ENCODE measurements at places on chromosomes 11 and 22.
A peak's percentile ranks its signal among the peaks of the same experiment; 100 is the strongest.

GRCh38 chr11:110795112-110795624 is 82.9 kb upstream of the ARHGAP20 start:
- DNase-seq = no peak
- no peaks in the 10 kb centered on the region for H3K36me3 ChIP-seq
- no peaks in the 10 kb centered on the region for H3K27me3 ChIP-seq
- H3K4me1 ChIP-seq = no peaks in the 10 kb centered on the region

DNA sequence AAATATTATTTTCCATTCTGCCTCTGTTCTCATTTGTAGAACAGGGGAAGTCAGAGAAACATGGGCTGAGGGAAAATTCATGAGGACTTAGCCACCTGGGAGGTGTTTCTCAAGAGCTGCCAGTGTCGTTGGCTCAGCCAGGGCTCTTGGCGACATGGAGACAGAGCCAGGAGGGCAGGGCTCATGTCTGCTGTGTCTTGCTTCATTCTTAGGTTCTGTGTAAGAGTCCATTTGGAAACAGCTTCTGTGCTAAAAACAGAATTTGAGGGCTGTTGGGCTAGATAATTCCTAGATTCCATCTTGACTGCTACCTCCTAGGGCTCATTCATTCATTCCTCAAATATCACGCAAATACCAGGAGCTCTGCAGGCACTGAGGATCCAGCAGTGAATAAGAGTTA is 15.1 kb upstream of the MRGPRX2 start:
- no peak overlapping the region for H3K27ac ChIP-seq
- H3K4me1 ChIP-seq = peaks cover 41% of the 10 kb centered on the region
- H3K27me3 ChIP-seq = no peaks in the 10 kb centered on the region
- H3K36me3 ChIP-seq = no peaks in the 10 kb centered on the region

DNA sequence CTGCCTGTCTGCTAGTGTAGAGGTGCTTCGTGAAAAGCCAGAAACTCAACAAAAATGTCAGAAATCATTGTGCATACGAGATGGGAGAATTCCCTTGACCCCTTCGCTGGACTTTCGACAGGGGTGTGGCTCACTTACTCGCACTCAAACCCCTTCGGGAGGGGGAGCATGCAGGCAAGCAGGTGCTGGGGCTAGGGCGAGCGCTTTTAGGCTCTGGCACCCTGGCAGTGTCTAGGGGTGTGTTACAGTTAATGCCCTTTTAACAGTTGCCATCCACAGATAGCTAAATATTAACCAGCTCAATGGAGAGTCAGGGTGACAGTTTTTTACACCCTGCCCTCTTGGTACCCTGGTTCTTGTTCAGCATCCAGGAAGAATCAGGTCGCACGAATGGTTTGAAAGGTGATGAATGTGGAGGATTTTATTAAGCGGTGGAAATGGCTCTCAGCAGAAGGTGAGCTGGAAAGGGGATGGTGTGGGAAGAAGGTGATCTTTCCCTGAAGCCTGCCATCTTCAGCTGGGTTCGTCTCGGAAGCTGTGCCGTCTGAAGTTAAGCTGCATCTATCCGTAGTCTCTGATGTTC is 59.6 kb upstream of the SHANK2 start:
- H3K4me3 ChIP-seq = no peak overlapping the region
- H3K4me1 ChIP-seq = peaks cover 3% of the 10 kb centered on the region
- H3K27me3 ChIP-seq = no peaks in the 10 kb centered on the region
- no peak overlapping the region for H3K27ac ChIP-seq
- no peak for DNase-seq
- H3K36me3 ChIP-seq = no peaks in the 10 kb centered on the region

- H3K27me3 ChIP-seq = no peaks in the 10 kb centered on the region
- no peak for DNase-seq
- no peak overlapping the region for H3K4me3 ChIP-seq
Observed at GRCh38 chr11:34587282-34587677, 33.6 kb upstream of the EHF start.

DNA sequence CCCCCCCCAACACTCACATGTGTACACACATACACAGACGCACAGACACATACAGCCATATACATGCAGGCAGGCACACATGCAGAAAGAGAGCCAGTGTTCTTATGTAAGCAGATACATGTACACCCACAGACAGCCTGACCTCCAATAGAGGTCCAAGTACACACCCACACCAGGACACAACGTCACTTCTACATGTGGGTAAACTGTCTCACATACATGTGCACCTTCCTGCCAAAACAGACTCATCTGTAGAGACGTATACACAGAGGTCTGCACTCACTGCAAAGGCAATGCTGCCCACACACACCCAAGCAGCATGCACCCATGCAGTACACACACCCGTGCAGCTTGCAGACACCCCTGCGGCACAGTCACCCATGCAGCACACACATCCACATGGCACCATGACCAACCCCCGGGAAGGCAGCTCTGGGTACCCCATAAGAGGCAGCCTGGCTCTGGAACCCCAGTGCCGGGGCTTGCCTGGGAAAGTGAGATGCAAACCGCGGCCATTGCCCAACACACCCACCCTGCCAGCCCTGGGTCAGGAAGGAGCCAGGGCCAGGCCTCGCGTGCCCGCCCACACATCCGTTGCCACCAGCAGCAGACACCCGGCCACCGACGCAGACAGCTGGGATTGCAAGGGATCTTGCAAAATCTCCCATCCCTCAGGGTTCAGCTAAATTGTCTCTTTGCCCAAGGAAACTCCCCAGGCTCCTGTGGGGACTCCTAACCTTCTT is 10.1 kb downstream of the CASTOR1 start:
- H3K27me3 ChIP-seq = no peaks in the 10 kb centered on the region
- H3K4me3 ChIP-seq = no peak overlapping the region
- H3K4me1 ChIP-seq = no peaks in the 10 kb centered on the region
- DNase-seq = no peak

DNA sequence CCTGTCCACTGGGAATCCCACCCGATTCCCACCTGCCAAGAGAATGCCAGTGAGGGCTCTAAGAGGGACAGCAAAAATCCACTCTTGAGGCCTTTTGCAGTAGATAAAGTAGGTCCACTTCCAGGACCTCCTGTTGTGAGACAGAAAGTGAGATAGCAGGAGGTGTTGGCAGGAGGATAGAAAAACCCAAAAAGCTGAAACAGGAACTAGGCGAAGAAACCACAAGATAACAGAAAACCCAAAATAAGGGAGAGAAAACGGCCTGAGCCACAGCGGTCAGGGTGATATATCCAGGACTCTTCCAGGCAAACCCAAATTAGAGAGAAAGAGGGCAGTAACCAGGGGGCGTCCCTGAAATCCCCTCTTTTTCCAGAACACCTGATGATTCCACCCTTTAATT is 79.7 kb upstream of the LINC01488 start:
- no peaks in the 10 kb centered on the region for H3K36me3 ChIP-seq
- no peak overlapping the region for H3K27ac ChIP-seq

- no peak for DNase-seq
- no peak overlapping the region for H3K27ac ChIP-seq
- H3K27me3 ChIP-seq = no peaks in the 10 kb centered on the region
- no peaks in the 10 kb centered on the region for H3K36me3 ChIP-seq
Observed at GRCh38 chr11:76288166-76288980, 82.1 kb upstream of the WNT11 start.

GRCh38 chr22:34072585-34072984 is 152.3 kb upstream of the LARGE1 start:
- H3K27me3 ChIP-seq = no peaks in the 10 kb centered on the region
- H3K4me1 ChIP-seq = no peaks in the 10 kb centered on the region
- H3K36me3 ChIP-seq = no peaks in the 10 kb centered on the region
- no peak overlapping the region for H3K27ac ChIP-seq
- H3K4me3 ChIP-seq = no peak overlapping the region

DNA sequence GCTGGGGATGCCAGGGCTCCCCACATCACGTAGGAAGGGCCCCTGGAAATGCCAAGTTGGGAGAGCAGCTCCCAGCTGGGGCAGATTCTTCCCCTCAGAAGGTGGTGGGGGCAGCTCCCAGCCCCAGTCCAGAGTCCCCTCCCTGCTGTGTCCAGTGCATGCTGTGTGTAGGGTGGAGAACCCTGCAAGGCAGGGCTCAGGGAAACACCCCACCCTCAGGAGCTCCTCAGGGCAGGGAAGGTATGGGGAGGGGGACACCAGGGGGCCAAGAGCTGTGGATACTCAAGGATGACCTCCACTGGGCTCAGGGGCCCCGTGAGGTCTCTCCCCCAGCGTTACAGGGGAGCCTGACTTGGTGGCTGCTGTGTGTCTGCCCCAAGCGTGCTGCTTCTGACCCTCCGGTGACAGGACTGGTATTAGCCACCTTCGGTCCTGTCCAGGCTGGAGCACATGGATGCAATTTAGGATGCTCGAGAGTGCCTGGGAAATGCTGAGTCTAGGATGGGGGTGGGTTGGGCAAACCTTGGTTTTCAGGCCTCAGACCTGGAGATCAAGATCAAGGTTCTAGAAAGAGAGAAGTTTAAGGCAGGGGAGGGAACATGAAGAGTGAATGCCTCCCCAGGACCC is 16.1 kb upstream of the CABP7 start:
- no peaks in the 10 kb centered on the region for H3K27me3 ChIP-seq
- DNase-seq = no peak
- no peaks in the 10 kb centered on the region for H3K36me3 ChIP-seq
- no peak overlapping the region for H3K4me3 ChIP-seq
- H3K27ac ChIP-seq = no peak overlapping the region
- peaks cover 26% of the 10 kb centered on the region for H3K4me1 ChIP-seq

DNA sequence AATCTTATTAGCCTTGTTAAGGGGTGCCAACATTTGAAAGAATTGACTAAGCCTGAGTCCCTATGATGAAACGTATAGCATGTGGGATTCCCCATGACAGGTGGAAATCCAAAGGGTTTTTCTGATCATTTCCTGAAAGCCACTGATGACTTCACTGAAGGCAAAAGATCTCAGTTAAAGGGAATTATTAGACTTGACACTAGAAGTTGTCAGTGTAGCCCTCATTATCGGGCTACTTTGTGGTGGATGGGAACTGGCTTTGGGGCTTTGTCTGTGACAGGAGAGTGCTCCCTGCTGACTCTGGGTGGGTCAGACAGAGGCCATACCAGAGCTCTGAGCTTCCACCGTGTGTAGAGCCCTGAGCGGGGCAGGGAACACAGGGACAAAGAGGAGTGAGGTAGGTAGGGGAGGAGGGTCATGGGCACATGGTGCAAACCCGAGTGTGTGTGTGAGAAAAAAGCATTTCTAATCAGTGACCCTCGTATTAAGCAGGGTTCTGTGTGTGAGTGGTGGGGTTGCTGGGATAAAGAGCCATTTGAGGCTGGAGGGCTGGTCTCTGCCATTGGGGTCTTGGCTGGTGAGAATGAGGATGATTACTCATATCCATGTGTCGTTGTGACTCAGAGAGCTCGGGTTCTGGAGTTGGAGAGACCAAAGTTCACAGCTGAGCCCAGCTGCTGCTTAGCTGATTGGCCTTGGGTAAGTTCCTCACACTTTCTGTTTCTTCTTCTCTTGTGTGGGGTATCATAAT is 101.1 kb downstream of the GRIK4 start:
- no peaks in the 10 kb centered on the region for H3K4me1 ChIP-seq
- no peak overlapping the region for H3K27ac ChIP-seq
- no peak overlapping the region for H3K4me3 ChIP-seq

DNA sequence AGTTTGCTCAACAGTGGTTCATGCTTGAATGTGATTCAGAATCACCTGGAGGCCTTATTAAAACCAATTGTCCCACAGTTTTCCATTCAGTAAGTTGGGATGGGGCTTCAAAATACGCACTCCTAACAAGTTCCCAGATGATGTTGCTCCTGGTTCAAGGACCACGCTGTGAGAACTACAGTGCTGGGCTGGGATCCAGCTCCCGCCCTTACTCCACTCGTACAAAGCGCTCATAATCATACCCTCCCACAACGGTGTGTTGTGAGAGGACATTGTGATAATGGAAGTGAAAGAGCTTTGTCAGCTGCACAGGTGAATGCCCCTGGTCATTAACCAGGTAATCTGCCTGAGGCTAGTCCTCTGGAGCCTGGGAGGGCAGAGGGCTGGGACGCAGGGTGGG is 1.3 kb upstream of the CD82 start:
- DNase-seq = peak; percentile 54
- peaks cover 44% of the 10 kb centered on the region for H3K4me1 ChIP-seq
- H3K27ac ChIP-seq = peak overlapping the region; percentile 97
- H3K27me3 ChIP-seq = no peaks in the 10 kb centered on the region

GRCh38 chr11:11414996-11415395 is 61.9 kb upstream of the CSNK2A3 start:
- no peaks in the 10 kb centered on the region for H3K36me3 ChIP-seq
- no peaks in the 10 kb centered on the region for H3K27me3 ChIP-seq
- H3K4me1 ChIP-seq = no peaks in the 10 kb centered on the region
- H3K27ac ChIP-seq = no peak overlapping the region
- DNase-seq = no peak

- no peaks in the 10 kb centered on the region for H3K4me1 ChIP-seq
- no peaks in the 10 kb centered on the region for H3K27me3 ChIP-seq
- H3K36me3 ChIP-seq = peaks cover 23% of the 10 kb centered on the region
- no peak overlapping the region for H3K4me3 ChIP-seq
Observed at GRCh38 chr11:4125141-4125540, 30.5 kb downstream of the RRM1 start.

GRCh38 chr11:65084598-65085375 is 765 bp downstream of the ZFPL1 start:
- peak overlapping the region; percentile 73 for H3K27ac ChIP-seq
- no peak for DNase-seq
- H3K4me1 ChIP-seq = peaks cover 17% of the 10 kb centered on the region
- peak overlapping the region; percentile 86 for H3K4me3 ChIP-seq
- no peaks in the 10 kb centered on the region for H3K27me3 ChIP-seq
- peaks cover 21% of the 10 kb centered on the region for H3K36me3 ChIP-seq

DNA sequence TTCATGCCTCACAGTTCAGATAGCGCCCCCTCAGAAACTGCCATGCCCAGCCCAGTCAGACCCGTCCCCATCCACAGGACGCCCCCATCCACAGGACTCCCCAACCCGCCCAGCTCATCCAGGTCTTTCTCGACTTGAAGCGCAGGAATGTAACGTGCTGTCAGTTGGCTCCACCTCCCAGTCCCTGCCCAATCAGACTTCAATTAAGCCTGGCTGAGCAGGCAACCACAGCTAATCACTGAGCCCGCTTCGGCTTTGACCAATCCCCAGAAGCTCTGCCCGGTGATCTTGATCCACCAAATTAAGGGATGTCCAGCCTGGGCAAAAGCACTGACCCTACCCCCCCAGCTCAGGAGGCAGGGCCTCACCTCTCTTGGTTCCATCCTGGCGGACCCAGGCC is 10.5 kb upstream of the MFNG start:
- DNase-seq = no peak
- H3K27me3 ChIP-seq = no peaks in the 10 kb centered on the region
- H3K36me3 ChIP-seq = no peaks in the 10 kb centered on the region
- no peak overlapping the region for H3K27ac ChIP-seq
- peaks cover 33% of the 10 kb centered on the region for H3K4me1 ChIP-seq

Measured in body of pancreas (tissue), 4 donors.